ENCODE measurements at places on chromosomes 5 and 9. TPM values are rescaled to one million over a fixed set of nuclear protein-coding genes. Genes with fewer than 3 reads are reported as not detected.

The SLC45A2 gene
- total RNA-seq = not detected

The OSMR gene
- total RNA-seq = 0.26 TPM

The LRRC14B gene
- total RNA-seq = 0.44 TPM

The SH3GL2 gene
- total RNA-seq = 0.67 TPM

The GABRA1 gene
- 1.4 TPM for total RNA-seq

The ENTREP1 gene
- 7.5 TPM for total RNA-seq

The SLC34A1 gene
- not detected for total RNA-seq

The TTC23L gene
- total RNA-seq = 0.55 TPM

The IFNK gene
- total RNA-seq = not detected

Data from H7 (cell line).